Spleen (tissue), 13 donors: ENCODE measurements at places on chromosomes 12 and 14. TPM values are rescaled to one million over a fixed set of nuclear protein-coding genes. Genes with fewer than 3 reads are reported as not detected.

DNA sequence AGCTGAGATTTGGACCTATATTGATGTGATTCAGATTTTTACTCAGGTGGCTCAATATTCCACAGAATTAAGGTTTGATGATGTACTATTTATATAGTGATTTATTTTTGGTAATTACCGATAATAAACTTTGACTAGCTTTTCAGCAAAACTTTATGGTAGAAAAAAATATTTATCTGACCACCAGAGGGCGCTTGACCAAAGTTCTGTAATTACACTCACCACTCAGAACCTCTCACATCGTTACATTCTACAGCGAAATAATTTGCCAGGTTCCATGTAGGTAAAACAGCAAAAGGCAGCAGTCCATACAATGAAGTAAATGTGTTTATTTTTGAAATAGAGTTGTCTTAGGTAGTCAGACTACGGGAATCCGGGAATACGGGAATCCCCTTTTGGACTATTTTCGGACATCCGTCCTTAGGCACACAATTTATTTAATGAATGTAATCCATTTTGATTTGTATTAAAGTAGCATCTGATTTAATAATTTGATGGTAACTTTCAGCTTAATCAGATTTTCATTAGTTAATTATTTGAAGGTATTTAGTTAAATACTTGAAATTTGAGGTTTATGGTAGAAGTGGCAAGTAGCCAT is 143.0 kb upstream of the DDHD1 start:
- no peaks in the 10 kb centered on the region for H3K36me3 ChIP-seq

The CD27 gene
- 53.9 TPM for total RNA-seq

GRCh38 chr14:70709726-70710382 is 68.1 kb downstream of the TTC9 start:
- H3K36me3 ChIP-seq, result no peaks in the 10 kb centered on the region
- H3K4me1 ChIP-seq, result peaks cover 9% of the 10 kb centered on the region
- no peaks in the 10 kb centered on the region for H3K27me3 ChIP-seq
- no peak overlapping the region for H3K4me3 ChIP-seq
- no peak overlapping the region for H3K27ac ChIP-seq
- DNase-seq, result no peak

GRCh38 chr12:49049566-49050224 is 10.9 kb downstream of the KMT2D start:
- peaks cover 1% of the 10 kb centered on the region for H3K4me1 ChIP-seq
- no peak overlapping the region for H3K27ac ChIP-seq
- peaks cover 100% of the 10 kb centered on the region for H3K36me3 ChIP-seq
- no peak overlapping the region for H3K4me3 ChIP-seq
